8988T (cell line): ENCODE measurements at places on chromosomes 1 and 21.

GRCh38 chr1:247357781-247358211 is 26.1 kb upstream of the ZNF496 start:
- no peak for DNase-seq

DNA sequence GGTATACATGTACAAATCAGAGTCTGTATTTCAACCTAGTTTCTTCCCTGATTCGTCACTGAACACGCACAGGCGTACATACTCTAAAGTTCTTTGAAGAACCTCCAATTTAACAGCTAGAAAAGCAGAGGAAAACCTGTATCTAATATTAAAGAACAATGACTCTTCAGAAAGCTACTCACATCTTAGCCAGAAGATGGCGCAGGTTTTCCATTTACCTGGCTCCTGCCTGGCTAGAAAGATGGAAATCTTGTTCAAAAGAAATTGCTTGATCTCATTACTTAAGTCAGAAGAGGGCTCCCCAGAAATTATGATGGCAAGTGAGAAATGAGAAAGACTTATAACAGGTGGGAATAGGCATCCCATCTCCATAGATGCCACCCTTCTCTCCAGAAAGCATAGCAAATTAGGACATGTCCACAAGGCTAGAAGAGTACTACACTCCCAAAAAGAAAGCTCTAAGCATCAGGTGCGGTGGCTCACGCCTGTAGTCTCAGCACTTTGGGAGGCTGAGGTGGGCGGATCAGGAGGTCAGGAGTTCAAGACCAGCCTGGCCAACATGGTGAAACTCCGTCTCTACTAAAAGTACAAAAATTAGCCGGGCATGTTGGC is 19.0 kb upstream of the L1TD1 start:
- no peak for DNase-seq

DNA sequence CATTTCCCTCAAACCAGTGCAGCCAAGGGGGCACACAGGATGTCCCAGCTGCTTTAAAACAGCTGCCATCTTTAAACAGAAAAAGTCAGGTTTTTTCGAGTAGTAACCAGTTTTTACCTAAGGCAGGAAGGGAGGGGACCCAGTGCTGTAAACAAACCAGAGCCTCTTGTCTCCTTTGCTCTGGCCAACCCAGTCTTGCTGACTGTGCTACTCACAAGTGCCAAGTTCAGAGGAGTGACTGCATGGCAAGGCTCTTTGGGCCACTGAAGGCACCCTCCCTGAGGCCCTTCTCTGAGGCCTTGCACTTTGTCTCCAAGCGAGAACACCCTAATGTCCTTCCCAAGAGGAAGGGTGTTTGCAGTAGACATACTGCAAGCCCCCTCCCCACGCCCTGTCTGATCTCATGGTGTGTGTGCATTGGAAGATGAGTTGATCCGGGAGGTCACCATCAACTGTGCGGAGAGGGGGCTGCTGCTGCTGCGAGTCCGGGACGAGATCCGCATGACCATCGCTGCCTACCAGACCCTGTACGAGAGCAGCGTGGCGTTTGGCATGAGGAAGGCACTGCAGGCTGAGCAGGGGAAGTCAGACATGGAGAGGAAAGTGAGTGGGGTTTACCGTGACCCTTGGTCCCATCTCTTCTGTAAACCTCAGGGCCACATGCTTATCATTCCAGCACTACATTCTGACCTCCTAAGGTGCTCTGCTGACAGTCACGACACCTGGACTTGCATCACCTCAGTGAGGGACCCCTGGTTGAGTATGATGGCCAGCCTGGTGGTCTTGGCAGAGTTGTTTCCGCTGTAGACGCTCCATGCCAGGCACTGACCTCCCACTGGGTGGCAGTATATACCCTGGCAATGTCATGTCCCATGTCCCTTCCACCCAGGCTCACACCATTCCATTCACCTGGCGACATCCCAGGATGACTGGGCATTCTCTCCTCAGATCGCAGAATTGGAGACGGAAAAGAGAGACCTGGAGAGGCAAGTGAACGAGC is 4.7 kb downstream of the DNALI1 start:
- DNase-seq: peak; percentile 47

DNA sequence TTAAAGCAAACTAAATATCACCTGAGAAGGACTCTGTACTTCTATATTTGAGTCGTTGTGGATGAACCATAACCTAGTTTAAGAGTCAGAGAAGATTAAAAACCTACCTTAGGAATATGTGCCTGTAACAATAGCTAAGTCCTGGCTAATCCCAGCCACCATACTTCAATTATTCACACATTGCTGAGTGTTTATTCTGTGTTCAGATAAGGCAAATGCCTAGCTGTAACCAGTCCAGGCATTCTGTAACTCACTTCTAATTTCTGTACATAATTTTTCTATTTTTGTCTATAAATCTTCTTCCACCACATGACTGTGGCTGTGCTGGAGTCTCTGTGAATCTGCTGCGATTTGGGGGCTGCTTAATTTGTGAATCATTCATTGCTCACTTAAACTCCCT is 441.9 kb upstream of the ADAMTS5 start:
- no peak for DNase-seq

DNA sequence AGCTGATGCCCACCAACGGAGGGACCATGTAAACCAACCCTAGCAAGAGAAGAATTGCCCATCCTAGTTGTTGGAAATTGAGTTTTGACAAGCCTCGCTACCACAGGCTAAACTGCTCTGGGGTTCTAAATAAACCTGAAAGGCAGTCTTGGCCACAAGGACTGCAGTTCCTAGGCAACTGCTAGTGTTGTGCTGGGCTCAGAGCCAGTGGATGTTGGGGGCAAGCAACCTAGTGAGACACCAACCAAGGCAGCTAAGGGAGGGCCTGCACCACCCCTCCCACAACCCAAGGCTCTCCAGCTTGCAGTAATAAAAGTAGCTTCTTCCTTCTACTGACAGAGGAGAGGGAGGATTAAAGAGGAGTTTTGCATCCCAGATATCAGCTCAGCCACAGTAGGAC is 102.4 kb upstream of the PKN2 start:
- DNase-seq: no peak

DNA sequence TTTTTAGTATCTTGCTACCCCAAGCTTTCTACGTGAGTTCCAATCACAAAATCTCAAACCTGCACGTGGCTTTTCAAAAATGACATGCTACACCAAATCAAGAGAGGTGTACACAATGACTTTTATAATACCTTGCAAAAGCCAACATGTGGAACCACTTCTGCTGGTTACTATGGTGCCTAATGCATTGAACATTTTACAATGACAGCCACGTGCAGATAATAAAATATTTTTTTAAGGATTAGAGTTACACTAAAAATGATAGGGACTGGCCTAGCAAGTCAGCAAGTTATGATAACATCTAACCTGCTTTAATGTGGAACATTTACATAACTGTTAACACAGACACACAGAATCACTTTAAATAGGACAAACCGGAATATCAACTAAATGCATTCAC is 30.2 kb downstream of the EYA3 start:
- no peak for DNase-seq

- DNase-seq: no peak
Observed at GRCh38 chr21:43294194-43294902, 125.5 kb downstream of the CRYAA start.

- no peak for DNase-seq
Observed at GRCh38 chr1:26221094-26221493, 12.9 kb upstream of the CEP85 start.

GRCh38 chr1:47924270-47925048 is 72.7 kb downstream of the TRABD2B start:
- no peak for DNase-seq

DNA sequence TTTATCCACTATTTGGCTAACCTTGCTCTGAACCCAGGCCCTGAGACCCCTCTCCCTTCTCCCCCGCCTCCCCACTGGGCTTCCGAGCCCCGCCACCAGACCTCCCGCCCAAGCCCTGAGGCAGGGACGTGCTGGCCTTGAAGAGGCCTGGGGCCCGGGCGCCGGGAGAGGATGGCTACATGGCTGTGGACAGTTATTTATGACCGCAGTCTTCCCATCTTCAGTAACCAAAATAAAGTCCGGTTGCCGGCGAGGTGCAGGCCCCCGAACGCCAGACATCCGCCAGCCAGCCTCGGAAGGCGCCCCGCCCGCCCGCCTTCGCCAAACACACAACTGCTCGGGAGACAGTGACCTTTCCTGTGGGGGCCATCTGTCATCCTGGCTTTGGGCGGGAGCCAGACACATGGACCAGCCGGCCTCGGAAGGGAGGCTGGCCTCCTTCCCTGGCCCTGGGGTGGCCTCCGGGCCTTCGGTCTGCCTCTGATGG is 69.0 kb downstream of the DHRS3 start:
- no peak for DNase-seq

DNA sequence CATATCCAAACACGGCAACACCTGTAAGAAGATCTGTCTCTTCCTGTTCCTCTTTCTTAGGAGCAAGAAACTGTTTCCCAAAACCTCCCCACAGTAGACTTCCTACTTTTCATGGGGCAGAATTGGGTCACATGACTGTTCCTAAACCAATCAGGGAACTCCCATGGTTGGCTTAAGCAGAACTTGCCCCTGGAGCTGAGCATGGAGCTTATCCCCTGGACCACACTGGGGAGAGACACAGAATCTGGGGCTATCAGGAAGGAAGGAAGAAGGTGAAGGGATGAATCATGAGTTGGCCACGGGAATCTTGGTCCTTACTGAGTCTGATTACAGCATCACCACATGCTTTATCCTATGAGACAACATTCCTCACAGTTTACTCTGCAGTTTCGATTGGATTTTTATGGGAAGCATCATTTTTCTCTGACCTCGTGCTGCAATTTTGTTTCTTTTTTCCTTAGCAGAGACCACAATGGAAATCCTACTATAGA is 81.8 kb downstream of the CDC7 start:
- DNase-seq: no peak

DNA sequence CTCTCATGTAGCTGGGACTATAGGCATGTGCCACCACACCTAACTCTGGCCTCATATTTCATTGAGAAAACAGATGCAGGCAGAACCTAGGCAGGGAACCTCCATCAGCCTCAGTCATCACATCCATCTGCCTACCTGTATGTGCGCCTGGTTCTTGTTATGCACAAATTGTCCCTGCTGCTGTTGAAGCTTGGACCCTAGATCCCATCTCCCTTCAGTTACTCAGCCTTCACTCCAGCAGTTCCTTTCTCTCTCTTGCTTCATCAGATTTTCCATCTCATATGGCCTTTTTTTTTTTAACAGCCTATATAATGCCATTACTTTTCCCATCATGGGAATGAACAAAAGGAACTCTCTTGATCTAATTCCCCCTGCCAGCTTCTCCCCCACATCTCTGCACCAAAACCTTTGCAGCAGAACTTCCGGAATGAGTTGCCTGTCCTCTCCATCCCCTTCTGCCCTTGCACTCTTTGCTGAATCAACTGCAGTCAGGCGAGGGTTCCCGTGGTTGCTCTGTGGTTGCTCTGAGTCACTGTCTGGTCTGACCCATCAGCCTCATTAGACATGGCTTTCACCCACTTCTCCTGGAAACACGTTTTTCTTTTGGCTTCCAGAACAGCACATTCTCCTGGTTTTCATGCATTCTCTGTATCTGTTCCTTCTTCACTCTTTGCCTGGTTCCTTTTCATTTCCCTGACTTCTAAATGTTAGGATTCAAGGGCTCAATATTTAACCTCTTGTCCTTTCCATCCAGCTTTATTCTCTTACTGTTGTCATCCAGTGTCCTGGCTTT is 41.5 kb downstream of the UBE4B start:
- no peak for DNase-seq

DNA sequence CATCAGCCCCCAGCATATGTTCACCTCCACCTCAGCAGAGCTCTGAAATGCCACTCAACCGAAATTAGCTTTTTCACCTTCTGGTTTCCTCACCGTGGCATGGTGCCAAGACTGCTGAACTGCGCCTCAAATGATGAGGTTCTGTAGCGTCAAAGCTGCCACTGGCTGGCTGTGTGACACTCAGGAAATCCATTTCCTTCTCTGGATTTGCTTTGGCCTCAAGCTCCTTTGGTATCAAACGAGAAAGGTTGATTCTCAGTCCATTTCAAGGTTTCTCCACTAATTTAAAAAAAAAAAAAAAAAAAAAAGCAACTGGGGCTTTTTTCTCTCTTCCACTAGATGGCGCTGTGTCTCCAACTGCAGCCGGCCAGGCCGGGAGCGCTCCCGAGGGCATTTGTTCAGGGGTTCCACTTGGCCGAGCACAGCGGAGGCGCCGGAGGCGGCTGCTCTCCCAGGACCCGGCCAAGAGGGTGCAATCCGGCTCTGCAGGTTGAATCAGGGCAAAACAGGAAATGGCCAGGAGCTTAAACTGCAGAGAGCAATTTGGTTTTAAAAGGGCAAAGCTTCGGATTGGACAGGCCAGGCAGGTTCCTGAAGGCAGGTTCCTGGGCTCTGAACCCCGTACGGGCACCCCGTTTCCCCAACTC is 26.5 kb upstream of the PLA2G2C start:
- no peak for DNase-seq

DNA sequence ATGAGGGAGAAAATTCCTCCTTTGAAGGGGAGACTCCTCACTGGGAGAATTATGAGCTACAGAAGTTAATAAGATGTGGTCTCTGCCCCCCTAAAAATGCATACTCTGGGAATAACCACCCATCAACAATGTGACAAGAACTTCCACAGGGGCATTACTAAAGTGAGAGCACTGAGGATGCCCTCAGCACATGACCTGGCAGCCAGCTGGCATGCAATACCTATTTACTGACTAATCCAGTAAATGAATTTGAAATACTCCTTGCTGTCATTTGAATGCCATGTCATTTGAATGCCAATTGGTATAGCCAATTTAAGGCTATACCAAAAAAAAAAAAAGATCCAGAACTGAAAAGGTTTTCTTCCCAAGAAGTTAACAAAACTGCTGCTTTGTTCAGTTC is 30.8 kb downstream of the PLPP3 start:
- DNase-seq: no peak

DNA sequence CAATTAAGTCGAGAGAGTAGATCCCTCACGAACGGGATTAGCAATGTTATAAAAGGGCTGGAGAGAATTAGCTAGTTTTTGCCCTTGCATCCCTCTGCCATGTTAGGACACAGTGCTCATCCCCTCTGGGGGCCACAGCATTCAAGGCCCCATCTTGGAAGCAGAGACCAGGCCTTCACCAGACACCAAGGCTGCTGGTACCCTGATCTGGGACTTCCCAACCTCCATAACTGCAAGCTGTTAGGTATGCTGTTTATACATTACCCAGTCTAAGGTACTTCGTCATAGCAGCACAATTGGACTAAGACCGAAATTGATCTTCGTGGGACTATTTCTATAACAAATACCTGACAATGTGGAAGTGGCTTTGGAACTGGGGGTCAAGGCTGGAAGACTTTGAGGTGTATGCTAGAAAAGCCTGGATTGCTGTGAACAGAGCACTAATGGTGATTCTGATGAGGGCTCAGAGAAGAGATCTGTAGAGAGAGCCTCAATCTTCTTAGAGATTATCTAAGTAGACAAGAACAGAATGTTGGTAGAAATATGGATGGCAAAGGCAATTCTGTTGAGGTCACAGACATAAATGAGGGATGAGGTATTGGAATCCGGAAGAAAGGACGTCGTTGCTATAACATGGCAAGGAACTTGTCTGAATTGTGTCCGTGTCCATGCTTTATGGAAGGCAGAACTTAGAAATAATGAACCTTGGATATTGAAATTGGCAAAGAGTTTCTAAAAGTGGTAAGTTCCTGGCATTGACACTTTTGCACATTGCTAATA is 83.8 kb upstream of the KIF26B start:
- no peak for DNase-seq
